ENCODE measurements at places on chromosomes 11 and 22. TPM values are rescaled to one million over a fixed set of nuclear protein-coding genes. Genes with fewer than 3 reads are reported as not detected.

DNA sequence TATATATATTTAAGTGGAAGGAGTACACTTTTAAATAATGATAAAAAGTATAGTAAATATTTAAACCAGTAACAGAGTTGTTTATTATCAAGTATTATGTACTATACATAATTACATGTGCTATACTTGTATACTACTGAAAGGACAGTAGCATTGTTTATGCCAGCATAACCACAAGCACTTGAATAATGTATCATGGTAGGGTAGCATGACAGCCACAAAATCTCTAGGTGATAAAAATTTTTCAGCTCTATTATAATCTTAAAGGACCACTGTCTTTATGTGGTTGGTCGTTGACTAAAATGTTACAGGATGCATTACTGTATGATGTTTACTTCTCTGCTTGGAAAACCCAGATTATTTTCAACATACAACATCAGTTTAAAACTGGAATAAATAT lies 349.2 kb downstream of the CASP12 start:
- H3K27ac ChIP-seq = no peak overlapping the region
- no peak for DNase-seq
- H3K27me3 ChIP-seq = no peaks in the 10 kb centered on the region
- H3K4me3 ChIP-seq = no peak overlapping the region

- no peak overlapping the region for H3K4me3 ChIP-seq
- H3K4me1 ChIP-seq = no peaks in the 10 kb centered on the region
- no peaks in the 10 kb centered on the region for H3K27me3 ChIP-seq
- no peak overlapping the region for H3K27ac ChIP-seq
- no peaks in the 10 kb centered on the region for H3K36me3 ChIP-seq
Measured at GRCh38 chr11:100152766-100153165, 534.3 kb upstream of the ARHGAP42 start.

DNA sequence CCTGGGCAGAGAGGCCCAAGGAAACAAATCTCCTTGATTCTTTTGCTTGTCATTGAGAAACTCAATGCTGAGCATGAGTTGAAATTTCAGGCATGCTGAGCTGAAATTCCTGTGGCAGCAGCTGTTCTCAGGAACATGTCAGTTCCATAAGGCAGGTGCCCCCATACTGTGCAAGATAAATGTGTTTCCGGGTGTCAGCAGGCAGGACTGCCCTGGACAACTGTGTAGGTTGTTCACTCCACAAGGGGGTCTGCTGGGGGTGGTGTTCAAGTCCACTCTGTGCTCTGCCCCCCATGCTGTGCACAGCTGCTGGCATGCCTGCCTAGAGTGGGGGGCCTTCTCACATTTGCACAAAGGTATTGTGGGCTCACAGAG lies 133.7 kb downstream of the CTTN start:
- no peaks in the 10 kb centered on the region for H3K4me1 ChIP-seq
- H3K27ac ChIP-seq = no peak overlapping the region
- DNase-seq = no peak
- H3K4me3 ChIP-seq = no peak overlapping the region
- no peaks in the 10 kb centered on the region for H3K27me3 ChIP-seq

DNA sequence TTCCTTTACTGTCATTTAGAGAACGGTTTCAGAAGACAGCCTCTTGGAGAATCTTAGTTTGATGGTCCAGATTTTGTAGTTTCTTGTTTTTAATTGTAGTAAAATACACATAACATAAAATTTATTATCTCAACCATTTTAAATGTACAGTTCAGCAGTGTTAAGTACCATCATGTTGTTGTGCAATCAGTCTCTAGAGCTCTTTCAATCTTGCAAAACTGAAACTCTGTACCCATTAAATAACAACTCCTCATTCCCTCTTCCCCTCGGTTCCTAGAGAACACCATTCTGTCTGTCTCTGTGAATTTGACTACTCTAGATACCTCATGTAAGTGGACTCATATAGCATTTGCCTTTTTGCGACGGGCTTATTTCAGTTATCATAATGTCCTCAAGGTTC lies 69.8 kb downstream of the GRIK4 start:
- H3K36me3 ChIP-seq = no peaks in the 10 kb centered on the region
- DNase-seq = no peak
- peaks cover 4% of the 10 kb centered on the region for H3K27me3 ChIP-seq
- H3K27ac ChIP-seq = no peak overlapping the region
- H3K4me1 ChIP-seq = no peaks in the 10 kb centered on the region
- H3K4me3 ChIP-seq = no peak overlapping the region

DNA sequence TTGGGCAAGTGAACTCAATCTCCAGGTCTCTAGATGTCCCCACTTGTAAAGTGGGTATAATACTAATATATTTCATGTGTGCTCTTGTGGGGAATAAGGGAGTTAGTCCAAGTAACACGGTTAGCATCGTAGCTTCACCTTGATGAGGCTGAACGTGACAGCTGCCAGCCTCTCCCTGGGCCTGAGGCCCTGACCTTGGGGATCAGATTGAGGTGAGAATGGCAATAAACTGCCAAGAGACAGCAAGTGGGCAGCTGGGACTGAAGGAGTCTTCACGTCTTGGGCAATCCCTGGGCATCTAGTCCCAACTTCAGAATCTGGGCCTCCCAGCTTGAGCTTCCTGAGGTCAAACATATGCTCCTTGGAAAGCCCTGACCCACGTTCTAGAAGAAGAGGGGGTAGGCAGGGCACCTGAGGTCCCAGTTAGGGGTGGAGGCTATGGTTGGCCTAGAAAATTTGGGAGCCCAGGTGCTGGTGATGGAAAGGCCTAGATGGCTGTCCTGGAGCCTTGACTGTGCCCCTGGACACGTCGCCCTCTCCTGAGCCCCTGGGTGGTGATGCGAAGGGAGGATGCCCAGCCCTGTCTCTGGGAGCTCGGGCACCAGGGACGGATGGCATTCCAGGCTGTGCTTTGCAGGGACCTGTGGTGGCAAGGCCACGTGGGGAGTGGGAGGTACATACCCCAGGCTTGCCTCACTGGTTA lies 23.4 kb downstream of the ADAMTS15 start:
- no peak overlapping the region for H3K4me3 ChIP-seq
- no peaks in the 10 kb centered on the region for H3K27me3 ChIP-seq
- no peak overlapping the region for H3K27ac ChIP-seq
- no peaks in the 10 kb centered on the region for H3K4me1 ChIP-seq
- no peak for DNase-seq
- no peaks in the 10 kb centered on the region for H3K36me3 ChIP-seq

DNA sequence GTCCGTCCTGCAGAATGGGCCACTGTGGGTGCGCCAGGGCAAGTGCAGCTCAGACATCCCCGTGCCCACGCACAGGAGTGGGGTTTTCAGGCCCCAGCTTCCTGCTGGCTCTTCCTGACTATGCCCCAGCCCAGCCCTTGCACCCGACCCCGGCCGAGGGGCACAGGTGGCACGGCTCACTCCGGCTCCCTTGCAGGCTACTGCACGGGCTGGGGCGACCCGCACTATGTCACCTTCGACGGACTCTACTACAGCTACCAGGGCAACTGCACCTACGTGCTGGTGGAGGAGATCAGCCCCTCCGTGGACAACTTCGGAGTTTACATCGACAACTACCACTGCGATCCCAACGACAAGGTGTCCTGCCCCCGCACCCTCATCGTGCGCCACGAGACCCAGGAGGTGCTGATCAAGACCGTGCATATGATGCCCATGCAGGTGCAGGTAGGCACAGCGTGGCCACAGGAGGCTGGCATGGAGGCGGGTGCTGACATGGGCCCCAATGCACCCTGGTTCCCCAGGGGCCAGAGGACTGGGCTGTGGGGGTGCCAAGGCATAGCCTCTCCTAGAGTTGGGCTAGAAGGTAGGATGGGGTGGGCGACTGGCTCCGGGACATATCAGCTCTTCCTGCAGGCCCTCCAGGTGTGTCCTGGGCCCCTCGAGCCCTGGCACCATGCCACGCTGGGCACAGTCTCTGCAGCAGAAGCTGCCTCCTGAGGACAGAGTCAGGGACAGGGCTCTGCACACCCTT lies 27.7 kb downstream of the MUC2 start:
- H3K4me1 ChIP-seq = no peaks in the 10 kb centered on the region
- no peak overlapping the region for H3K4me3 ChIP-seq
- no peak overlapping the region for H3K27ac ChIP-seq
- no peaks in the 10 kb centered on the region for H3K27me3 ChIP-seq
- no peaks in the 10 kb centered on the region for H3K36me3 ChIP-seq

DNA sequence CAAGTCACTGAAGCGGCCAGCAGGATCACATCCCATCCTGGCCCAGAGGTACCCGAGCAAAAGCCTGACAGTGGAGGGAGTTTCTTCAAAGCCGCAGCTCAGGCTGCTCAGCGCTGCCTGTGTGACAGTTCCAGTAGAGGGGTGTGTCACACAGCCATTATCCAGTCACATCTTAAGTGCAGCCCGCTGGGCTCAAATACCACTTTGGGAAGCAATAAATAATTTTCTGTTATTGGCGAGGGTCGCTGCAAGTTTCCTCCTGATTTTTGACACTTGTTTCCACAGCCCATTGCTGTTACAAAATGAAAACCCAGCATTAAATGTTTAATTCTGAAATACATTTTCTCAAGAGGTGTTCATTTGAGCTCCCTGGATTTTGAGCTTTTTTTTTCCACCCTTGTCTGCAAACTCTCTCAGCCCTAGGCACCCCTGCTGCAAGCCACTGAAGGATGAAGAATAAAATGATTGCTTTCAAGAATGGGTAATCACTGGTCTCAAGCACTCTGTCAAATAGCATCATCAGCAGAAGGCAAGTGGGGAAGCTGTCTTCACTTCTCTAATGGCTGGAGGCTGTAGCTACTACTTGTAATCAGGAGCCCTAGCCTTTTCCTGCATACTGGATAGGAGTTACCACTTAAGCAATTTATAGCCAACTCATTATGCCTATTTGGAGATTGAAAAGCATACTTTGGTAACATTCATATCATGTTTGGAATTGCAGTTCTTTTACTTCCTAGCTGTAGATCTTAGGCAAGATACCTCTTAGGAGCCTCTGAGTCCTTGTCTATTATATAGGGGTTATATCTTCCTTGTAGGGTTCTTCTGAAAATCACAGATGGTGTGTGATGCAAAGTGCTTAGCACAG lies 373.7 kb downstream of the METTL15 start:
- H3K36me3 ChIP-seq = no peaks in the 10 kb centered on the region
- no peak overlapping the region for H3K27ac ChIP-seq
- no peak for DNase-seq
- no peak overlapping the region for H3K4me3 ChIP-seq
- H3K4me1 ChIP-seq = no peaks in the 10 kb centered on the region
- H3K27me3 ChIP-seq = no peaks in the 10 kb centered on the region

OTOG gene
- total RNA-seq = not detected

CHRM4 gene
- total RNA-seq = 2.8 TPM

KLHDC7B gene
- 5.9 TPM for total RNA-seq

GRM5 gene
- not detected for total RNA-seq
